NCI-H2081 treated with DMSO at 0.1 percent for 48 hours (cell line): ENCODE measurements at places on chromosomes 4 and X.

DNA sequence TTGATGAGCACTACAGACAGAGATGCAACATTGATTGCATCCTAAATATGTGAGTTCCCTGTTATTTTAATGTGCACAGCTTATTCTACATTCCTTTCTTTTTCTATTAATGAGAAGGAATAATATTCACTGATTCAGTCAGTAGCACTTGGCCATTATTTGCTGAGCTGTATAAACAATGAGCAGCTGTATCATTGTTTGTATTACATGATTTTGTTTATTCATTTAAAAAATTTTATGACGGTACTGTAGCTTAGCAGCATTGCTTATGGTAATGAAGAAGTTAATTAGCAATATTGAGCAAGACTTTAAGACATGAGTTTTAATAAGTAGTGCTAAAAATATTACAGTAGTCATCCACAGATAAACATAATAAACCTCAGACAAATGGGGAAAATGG, 582.0 kb downstream of the ADGRL3 start:
- no peak for DNase-seq

DNA sequence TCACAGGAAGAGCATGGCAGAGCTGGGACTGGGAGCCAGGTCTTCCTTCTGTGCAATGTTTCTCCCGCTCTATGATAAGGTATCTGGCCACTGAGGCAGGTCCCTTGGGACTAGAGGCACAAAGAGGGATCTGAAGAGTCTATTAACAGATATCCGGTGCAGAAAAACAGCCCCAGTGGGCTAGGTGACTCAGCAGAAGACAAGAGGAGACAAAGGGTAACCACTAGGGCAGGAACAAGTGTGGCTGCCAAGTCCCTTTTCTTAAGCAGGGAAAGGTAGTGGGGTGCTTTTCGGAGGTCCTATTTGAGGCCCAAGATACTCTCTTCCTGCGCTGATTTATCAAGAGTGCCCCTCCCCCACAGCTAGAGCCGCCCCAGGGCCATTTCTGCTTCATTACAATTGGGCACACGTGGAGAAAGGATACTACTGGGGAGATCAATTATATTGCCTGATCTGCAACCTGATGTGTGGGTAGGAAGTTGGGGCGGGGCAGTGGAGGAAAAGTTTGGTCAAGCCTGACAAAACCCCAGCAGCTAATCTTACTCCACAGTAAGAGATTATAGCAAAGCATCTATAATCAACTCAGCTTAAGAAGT, at the start of gene DGAT2L6:
TSS of gene DGAT2L6 (plus strand) at position 546 of the 596 bp plus-strand sequence. CDS start 100 bp downstream, outside the sequence.
- DNase-seq: no peak

GRCh38 chr4:47913861-47914219, 543 bp downstream of the NFXL1 start:
- no peak for DNase-seq

GRCh38 chr4:89215736-89216135, 91.9 kb downstream of the GPRIN3 start:
- no peak for DNase-seq

GRCh38 chr4:176186067-176186466, 9.3 kb downstream of the SPATA4 start:
- no peak for DNase-seq

DNA sequence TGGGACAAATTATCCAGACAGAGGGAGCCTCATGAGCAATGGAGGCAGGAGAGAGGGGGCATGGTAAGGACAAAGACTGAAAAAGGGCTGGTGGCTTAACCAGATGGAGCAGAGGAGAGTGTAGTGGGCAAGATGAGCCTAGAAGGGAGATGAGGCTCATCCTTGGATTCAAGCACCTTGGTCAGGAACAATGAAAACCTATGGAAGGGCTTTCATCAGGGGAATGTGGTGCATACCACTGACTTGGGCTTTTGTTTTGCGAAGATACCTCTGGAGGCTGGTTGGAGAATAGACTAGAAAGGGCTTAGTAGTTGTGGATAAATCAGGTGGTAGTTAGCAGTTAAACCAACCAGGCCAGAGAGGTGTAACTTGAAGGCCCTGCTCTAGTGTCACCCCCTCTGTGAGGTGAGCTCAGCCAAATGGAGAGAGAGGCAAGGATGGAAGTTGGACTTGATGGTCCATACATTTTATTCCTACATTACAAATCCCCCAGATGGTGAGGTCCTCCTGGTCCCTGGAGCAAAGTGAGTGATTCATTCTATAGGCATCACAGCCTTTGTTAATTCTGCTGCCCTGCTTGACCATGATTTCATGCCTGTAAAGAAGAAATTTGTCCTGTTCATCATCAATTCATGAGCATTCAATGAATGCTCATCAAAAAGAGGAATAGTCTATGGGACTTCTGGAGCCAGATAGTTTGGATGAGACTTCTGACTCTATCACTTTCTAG, 264.8 kb upstream of the IGFBP7 start:
- DNase-seq: no peak

DNA sequence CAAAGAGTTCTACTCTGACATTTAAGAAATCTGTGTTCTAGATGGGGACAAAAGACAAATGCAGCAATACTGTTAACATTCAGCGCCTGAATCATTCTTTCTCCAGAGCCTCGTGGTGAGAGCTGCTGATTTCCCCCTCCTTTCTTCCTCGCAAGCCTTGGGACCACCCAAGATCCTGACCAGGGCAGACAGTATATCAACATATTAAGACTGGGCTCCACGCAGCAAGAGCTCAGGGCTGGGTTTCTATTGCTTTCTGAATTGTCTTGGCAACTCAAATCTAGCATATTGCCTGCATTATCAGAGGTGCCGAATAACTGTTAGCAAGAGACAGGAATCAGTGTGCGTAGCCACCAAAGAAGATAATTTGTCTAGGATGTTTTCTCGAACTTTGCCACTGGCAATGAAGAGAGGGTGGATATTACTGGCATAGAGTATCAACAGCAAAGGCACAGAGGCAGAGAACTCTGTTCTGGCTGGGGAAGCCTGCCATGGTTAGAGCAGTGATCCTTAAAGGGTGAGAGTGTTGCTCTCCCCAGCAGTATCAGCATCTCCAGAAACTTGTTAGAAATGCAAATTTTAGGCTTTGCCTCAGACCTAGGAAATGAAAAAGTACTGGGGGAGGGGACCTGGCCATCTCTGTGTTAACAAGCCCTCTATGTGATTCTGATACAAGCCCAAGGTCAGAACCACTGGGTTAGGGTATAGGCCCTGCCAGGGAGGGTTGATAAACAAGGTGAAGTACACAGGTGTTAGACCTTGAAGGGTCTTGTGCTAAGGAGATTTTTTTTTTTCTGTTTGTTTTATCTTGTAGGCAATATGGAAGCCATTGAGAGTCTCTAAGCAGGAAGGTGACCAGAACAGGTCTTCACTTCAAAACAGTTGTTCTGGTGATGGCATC, 46.2 kb upstream of the MID1IP1 start:
- DNase-seq: no peak
